ENCODE measurements at places on chromosomes 5 and 9. TPM values are rescaled to one million over a fixed set of nuclear protein-coding genes. Genes with fewer than 3 reads are reported as not detected.

Gene IL6ST
- total RNA-seq: 372 TPM

Gene CTXN3
- total RNA-seq: not detected

- H3K27me3 ChIP-seq: no peaks in the 10 kb centered on the region
- no peak overlapping the region for H3K4me3 ChIP-seq
- no peak for DNase-seq
- no peak overlapping the region for H3K27ac ChIP-seq
- no peaks in the 10 kb centered on the region for H3K36me3 ChIP-seq
Measured at GRCh38 chr9:131986089-131986488, 93.6 kb downstream of the MED27 start.

GRCh38 chr9:96029722-96030530 lies 154.4 kb downstream of the ERCC6L2 start:
- H3K27me3 ChIP-seq: peaks cover 4% of the 10 kb centered on the region
- no peak overlapping the region for H3K27ac ChIP-seq
- H3K4me1 ChIP-seq: no peaks in the 10 kb centered on the region
- no peak overlapping the region for H3K4me3 ChIP-seq

DNA sequence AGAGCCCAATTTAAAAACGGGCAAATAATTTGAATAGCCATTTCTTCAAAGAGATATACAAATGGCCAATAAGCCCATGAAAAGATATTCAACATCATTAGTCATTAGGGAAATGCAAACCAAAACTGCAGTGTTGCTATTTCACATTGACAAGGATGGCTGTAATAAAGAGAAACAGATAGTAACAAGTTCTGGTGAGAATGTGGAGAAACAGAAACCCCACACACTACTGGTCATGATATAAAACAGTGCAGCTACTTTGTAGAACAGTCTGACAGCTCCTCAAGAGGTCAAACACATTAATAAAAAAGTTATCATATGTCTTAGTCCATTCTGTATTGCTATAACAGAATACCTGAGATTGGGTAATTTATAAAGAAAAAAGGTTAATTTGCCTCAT lies 237.0 kb upstream of the GRAMD2B start:
- H3K27ac ChIP-seq: no peak overlapping the region
- no peaks in the 10 kb centered on the region for H3K4me1 ChIP-seq
- DNase-seq: no peak
- H3K36me3 ChIP-seq: no peaks in the 10 kb centered on the region
